ENCODE measurements at places on chromosomes 4 and X. TPM values are rescaled to one million over a fixed set of nuclear protein-coding genes. Genes with fewer than 3 reads are reported as not detected.

- H3K27me3 ChIP-seq: no peaks in the 10 kb centered on the region
- no peaks in the 10 kb centered on the region for H3K36me3 ChIP-seq
- H3K4me1 ChIP-seq: no peaks in the 10 kb centered on the region
- DNase-seq: no peak
- H3K27ac ChIP-seq: no peak overlapping the region
Measured at GRCh38 chr4:134787315-134787714, 585.7 kb upstream of the PABPC4L start.

SLC9A7 gene
- 5.4 TPM for total RNA-seq

DNA sequence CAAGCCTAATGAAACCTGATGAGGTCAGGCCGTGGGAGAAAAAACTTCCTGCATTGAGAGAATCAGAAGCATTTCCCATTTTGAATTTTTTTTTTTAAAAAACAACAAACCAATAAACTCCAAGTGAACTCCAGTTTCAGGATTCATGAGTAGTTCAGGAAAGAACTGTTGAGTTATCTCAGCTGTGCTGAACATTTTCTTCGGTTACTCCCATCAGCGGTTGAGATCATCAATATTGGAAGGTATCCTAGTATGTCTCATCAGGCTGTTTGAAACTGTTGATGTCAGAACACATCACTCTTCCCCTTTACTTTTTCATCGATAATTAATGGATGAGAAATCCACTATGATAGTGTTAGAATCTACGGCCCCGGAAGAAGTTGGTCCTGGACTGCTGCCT lies 82.4 kb upstream of the ADGRG2 start:
- H3K4me1 ChIP-seq: no peaks in the 10 kb centered on the region
- H3K27ac ChIP-seq: no peak overlapping the region
- no peaks in the 10 kb centered on the region for H3K27me3 ChIP-seq
- no peak for DNase-seq
- H3K4me3 ChIP-seq: no peak overlapping the region

KDR gene
- 43.9 TPM for total RNA-seq

DNA sequence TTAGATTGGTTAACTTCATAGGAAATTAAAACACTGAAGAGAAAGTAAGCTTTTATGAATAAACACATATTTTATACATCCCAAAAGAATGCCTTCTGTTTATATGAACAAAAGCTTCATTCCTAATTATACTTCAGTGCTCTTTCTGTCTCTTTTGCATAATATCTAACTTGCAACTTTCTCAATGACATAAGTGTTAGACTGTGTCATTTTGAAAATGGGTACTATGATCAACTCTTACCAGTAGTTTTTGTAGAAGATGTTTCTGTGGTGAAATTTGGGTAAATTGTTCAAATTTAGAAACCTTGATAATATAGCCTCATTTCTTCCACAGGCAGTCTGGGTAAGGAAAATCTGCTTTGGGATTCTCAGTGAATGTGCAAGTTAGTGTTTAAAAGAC lies 991.4 kb downstream of the CCSER1 start:
- no peak overlapping the region for H3K4me3 ChIP-seq
- H3K27me3 ChIP-seq: no peaks in the 10 kb centered on the region
- no peak overlapping the region for H3K27ac ChIP-seq
- no peaks in the 10 kb centered on the region for H3K36me3 ChIP-seq

DNA sequence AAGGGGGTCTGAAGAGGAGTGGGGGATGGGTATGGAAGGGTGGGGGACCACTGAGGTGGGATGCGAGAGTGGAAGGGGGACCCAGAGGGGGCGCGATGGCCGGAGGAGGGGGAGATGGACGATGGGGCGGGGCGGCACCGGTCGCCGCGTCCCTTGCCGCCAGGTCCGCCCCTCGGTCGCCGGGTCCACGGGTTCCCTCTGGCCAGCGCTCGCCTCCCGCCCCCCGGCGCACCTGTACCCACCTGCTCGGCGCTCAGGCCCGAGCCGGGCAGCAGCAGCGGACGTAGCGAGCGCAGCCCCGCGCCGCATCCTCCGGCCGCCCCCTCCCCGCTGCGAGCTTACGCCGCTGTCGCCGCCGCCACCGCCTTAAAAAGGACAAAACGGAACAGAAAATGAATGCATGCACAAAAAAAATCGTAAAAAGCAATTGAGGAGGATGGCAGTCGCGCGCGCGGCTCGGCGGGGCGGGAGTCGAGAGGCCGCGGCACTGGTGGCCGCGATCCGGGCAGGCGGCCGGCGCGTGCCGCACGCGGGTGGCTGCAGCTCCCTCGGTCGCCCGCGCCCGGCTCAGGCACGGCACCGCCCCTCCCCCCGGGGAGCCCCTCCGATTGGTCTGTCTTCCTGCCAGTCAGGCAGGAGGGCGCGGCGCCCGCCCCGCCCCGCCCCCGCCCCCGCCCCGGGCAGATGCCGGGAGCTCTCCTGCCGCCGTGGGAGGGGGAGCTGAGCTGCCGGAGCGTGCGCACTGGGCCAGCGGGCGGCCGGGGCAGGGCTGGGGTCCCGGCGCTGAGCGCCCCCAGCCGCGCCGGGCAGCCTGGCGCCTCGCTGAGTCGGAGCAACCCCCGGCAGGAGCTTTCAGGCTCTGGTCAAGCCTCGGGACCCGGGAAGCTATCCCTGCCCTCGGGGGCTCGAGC lies at the start of gene JAKMIP1:
Gene JAKMIP1, minus strand, starts transcription at position 539 of the 911 bp plus-strand sequence. CDS start 87,699 bp downstream, outside the sequence.
- no peaks in the 10 kb centered on the region for H3K4me1 ChIP-seq
- peak within 1 kb of the TSS; percentile 49 for H3K4me3 ChIP-seq
- peaks cover 29% of the 10 kb centered on the region for H3K27me3 ChIP-seq
- no peak within 1 kb of the TSS for H3K27ac ChIP-seq
- no peaks in the 10 kb centered on the region for H3K36me3 ChIP-seq

MAGED4 gene
- 0.55 TPM for total RNA-seq

DNA sequence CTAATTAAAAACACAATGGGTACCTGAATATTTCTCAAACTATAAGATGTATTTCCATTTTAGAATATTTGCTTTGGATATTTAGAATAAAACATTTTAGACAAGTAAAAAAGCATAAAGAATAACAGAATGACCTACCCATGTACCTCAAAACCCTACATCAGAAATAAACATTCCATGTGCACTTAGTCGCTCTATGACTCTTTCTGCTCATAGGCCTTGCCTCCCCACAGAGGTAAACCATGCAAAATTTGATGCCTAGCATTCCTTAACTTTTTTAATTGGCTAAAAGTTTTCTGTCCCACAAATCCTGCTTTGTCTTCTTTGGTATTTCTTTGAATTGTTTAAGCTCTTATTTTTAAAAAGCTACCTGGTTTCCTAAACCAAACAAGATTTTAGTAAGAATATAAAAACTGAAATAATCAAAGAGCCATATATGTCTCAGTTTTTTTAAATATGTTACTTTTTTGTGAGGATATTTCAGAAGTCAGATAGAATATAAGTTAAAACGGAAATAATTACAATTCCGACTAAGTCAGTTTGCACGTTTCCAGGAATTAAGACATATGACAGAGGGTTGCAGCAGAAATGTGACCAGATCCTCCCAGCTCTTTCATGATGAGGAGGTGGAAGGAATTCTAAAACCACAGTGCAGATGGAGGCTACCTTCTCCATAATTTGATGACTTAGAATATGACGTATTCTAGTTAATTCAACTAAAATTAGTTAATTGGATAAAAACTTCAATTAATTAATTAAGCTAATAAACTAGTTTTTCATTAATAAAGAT lies 102.5 kb downstream of the FIP1L1 start:
- H3K4me3 ChIP-seq: no peak overlapping the region
- no peak for DNase-seq
- no peak overlapping the region for H3K27ac ChIP-seq
- no peaks in the 10 kb centered on the region for H3K4me1 ChIP-seq
- H3K36me3 ChIP-seq: no peaks in the 10 kb centered on the region

GRCh38 chr4:119730671-119730950 lies 102.0 kb upstream of the PDE5A start:
- peaks cover 34% of the 10 kb centered on the region for H3K4me1 ChIP-seq
- no peaks in the 10 kb centered on the region for H3K27me3 ChIP-seq
- no peaks in the 10 kb centered on the region for H3K36me3 ChIP-seq

HSFX3 gene
- total RNA-seq: not detected

- peak; percentile 81 for DNase-seq
- H3K27me3 ChIP-seq: peaks cover 2% of the 10 kb centered on the region
- no peaks in the 10 kb centered on the region for H3K36me3 ChIP-seq
- H3K4me3 ChIP-seq: no peak overlapping the region
Measured at GRCh38 chrX:150547375-150548115, 20.9 kb upstream of the MTM1 start.

TNIP3 gene
- 11.0 TPM for total RNA-seq

DNA sequence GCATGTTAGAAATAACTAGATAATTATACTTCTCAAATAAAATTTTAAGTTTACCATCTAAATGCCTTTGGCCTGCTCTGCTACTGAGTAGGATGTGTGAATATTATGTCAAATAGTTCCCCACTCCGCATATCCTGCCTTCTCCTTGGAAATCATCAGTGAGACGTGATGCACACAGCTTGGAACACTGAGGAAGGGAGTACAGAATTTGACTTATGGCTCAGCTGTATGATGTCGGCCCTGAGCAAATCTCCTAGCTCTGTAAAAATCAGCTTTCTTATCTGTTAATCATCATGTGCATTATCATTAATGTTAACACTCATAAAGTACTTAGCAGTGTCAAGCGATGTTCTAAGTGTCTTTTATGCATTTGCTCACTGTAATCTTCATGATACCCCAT lies 241.0 kb upstream of the ANKRD50 start:
- H3K36me3 ChIP-seq: no peaks in the 10 kb centered on the region
- no peak overlapping the region for H3K27ac ChIP-seq
- peaks cover 3% of the 10 kb centered on the region for H3K4me1 ChIP-seq
- DNase-seq: no peak
- H3K27me3 ChIP-seq: no peaks in the 10 kb centered on the region

NDP gene
- total RNA-seq: not detected

DNA sequence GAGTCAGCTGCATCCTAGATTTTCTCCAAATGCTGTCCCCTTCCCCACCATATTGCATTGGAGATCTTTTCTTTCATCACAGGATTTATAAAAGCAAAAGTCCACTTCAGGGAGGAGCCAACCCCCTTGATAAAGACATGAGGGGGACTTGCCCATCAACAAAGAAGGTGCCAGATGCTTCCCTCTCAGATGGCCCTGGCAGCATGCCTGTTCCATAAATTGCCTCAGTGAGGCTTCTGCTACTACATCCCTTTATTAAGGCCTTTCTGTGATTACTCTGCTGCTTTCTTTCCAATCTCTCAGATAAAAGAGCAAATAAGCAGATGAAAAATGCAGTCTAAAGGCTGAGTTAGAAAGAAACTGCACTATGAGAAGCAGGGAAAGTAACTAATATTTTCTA lies 511.6 kb downstream of the PACRGL start:
- H3K4me3 ChIP-seq: no peak overlapping the region
- DNase-seq: no peak
- no peaks in the 10 kb centered on the region for H3K4me1 ChIP-seq
- no peaks in the 10 kb centered on the region for H3K27me3 ChIP-seq
- H3K27ac ChIP-seq: no peak overlapping the region

DNA sequence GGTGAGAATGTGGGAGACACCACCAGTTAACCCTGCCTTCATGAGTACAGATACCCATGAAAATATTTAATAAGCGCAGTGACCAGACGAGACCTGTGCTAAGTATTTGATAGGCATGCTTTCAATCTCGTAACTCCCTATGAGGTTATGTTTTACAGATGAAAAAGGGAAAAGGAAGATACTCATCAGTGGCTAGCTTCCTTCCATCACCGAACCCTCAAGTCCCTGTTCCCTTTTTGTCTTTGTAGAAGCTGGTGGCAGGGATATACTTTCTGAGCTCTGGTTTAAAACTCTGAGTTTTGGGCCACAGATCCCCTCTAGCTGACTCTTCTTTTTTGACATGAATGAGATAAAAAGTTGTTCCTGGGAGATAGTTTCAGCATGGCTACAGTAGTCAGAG lies 26.3 kb downstream of the AFF1 start:
- no peak overlapping the region for H3K4me3 ChIP-seq
- no peaks in the 10 kb centered on the region for H3K36me3 ChIP-seq
- H3K27me3 ChIP-seq: no peaks in the 10 kb centered on the region
- DNase-seq: no peak

MCF2 gene
- total RNA-seq: 0.37 TPM

AMBN gene
- total RNA-seq: not detected

GRCh38 chr4:79212311-79212710 lies 113.5 kb downstream of the NAA11 start:
- H3K27ac ChIP-seq: no peak overlapping the region
- H3K36me3 ChIP-seq: no peaks in the 10 kb centered on the region
- H3K4me3 ChIP-seq: no peak overlapping the region
- no peaks in the 10 kb centered on the region for H3K27me3 ChIP-seq
- DNase-seq: no peak

- H3K4me1 ChIP-seq: no peaks in the 10 kb centered on the region
- H3K27me3 ChIP-seq: no peaks in the 10 kb centered on the region
- H3K27ac ChIP-seq: no peak overlapping the region
- DNase-seq: peak; percentile 66
- H3K4me3 ChIP-seq: no peak overlapping the region
- H3K36me3 ChIP-seq: peaks cover 16% of the 10 kb centered on the region
Measured at GRCh38 chr4:1819284-1819683, 26.2 kb downstream of the FGFR3 start.

VCX2 gene
- not detected for total RNA-seq
